Activated CD4-positive, alpha-beta T cell treated with anti-CD3 and anti-CD28 coated beads, Interleukin-2, amount 50 U/mL, for 4 hours (primary cell): ENCODE measurements at places on chromosomes 1 and 21.

GRCh38 chr1:89837036-89837481 is 16.2 kb downstream of the LRRC8D start:
- DNase-seq, result no peak

DNA sequence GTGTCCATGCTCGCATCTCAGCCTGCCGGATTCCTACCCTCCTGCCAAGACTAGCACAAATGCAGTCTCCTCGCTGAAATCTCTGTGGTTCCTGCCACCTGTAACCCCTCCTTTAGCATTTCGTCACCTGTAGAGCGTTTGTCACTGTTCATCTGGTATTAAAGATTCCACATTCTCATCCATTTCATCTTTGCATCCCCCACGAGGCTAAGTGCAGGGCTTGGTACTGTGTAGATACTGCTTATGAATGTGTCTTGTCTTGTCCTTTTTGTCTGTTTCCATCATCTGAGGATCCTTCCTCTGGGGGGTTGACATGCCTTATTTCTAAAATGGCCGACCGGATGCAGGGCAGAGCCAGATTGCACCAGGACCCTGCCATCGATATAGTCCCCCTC is 53.7 kb upstream of the DNAJC6 start:
- no peak for DNase-seq

- no peak for DNase-seq
These were observed 49.8 kb upstream of the ADORA3 start for GRCh38 chr1:111553196-111553595.

GRCh38 chr1:108862017-108862610 is 5.2 kb upstream of the AKNAD1 start:
- DNase-seq, result no peak

- DNase-seq, result no peak
These were observed 166.8 kb upstream of the IVNS1ABP start for GRCh38 chr1:185483664-185484450.

DNA sequence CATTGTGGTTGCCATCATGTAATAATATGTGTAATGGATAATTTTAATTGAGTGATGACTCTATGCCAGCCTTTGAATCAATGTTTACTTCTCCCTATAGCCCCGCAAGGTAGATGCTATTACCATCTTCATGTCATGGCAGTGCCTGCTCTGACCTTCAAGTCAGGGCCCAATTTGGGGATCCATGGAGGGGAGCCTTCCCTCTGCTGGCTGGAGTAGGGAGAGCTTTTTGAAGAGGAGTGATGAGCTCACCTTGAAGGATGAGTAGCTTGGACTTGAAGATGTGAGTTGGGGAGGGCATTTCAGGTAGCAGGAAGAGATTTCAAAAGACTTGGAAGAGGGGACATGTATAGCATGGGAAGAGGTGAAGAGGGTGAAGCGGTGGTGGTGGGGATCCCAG is 189.2 kb downstream of the FOXD2 start:
- DNase-seq, result no peak

DNA sequence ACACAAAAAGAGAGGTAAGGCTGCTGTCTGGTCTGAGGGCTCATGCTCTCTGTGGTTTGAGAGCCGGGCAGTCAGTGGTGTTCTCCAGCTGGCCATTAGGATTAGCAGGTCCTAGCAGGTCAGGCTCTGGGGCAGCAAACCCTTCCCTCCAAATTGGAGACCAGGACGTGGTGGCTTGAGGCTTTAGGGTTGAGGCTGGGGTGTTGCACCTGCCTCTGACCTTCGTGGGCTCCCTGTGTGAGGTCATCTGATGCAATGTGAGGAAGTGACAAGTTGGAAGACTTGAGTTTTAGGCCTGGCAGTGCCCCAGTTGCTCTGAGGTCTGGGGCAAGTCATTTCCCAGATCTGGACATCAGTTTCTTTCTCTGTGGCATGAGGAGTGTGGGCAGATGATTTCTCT is 24.4 kb downstream of the SZRD1 start:
- DNase-seq, result no peak

DNA sequence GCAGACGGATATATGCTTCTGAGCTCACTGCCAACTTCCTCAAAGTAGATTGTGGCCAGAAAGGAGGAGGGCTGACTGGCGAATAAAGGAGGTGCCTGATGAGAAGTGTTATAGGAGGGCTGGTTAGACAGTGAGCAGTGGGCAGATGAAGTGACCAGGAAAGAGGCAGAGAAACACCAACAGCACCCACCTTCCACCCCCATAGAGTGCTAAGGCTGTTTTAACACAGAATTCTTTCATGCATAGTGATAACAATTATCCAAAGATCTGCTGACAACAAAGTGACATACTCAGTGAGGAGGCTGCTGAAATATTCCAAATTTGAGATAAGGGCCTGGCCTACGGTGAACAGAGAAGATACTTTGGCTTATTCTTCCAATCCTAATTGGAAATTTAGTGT is 21.2 kb upstream of the MTR start:
- DNase-seq, result no peak

DNA sequence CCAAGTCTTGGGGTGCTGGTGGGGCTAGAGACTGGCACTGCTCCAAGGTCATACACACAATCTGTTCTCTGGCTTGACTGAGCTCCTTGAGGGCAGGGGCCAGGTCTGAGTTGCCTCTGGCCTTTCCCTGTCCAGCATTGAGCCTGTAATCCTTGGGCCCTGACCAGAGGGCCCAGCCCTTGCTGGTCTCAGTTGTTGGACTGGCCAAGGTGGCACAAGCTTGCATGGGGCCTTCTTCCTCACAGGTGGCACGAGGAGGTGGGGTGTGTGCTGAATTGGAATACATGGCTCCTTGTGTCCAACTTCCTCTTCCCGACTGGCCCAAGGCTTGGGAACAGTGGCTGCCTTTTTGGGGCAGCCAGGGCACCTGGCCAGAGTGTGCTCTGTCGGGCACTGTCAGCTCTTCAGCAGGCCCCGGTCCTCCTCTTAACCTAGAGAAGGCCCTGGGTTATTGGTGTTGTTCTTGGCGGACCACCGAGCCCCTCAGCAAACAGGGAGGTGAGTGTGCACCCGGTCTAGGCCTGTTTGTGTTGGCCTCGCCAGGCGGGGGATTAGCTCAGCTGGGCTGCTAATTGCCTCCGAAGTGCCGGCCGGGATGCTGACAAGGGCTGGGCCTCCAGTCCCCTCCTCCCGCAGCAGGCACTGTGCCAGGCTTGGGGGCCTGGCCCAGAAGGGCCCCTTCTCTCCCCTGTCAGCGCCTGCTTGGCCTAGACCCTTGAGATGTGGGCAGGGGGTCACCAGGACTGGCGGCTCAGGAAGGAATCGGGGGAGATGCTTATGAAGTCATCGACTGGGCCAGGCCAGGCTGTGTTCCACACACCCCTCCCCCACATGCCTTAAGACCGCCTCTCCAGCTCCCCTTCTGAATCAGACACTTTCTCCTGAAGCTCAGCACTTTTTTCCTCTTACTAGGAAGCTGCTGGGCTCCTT is 28.5 kb downstream of the WNT4 start:
- no peak for DNase-seq
